Diencephalon (tissue), 1 donor: ENCODE measurements at places on chromosomes 3 and 15. TPM values are rescaled to one million over a fixed set of nuclear protein-coding genes. Genes with fewer than 3 reads are reported as not detected.

ITPKA gene
- 0.69 TPM for total RNA-seq

EPHB1 gene
- 24.2 TPM for total RNA-seq

ENTPD3 gene
- total RNA-seq, result 17.8 TPM

FBXO40 gene
- total RNA-seq, result not detected

C15orf62 gene
- 0.46 TPM for total RNA-seq

DLEC1 gene
- total RNA-seq, result 3.0 TPM

AHSG gene
- 0.23 TPM for total RNA-seq

ETV5 gene
- 22.6 TPM for total RNA-seq

MYL3 gene
- total RNA-seq, result 1.2 TPM

SERP1 gene
- 84.4 TPM for total RNA-seq

SLC28A1 gene
- total RNA-seq, result 0.23 TPM

CA12 gene
- total RNA-seq, result 13.8 TPM

PLA2G4E gene
- total RNA-seq, result not detected

DPPA4 gene
- 2.1 TPM for total RNA-seq

GOLGA8R gene
- total RNA-seq, result 2.1 TPM

PTX3 gene
- total RNA-seq, result 5.5 TPM

ABI3BP gene
- total RNA-seq, result 1.8 TPM

ALDH1A2 gene
- total RNA-seq, result 7.4 TPM

UBL7 gene
- 34.6 TPM for total RNA-seq

DUOXA2 gene
- total RNA-seq, result not detected

AMIGO3 gene
- 0.92 TPM for total RNA-seq

CCR8 gene
- total RNA-seq, result not detected

BTLA gene
- total RNA-seq, result 0.23 TPM

PLSCR4 gene
- total RNA-seq, result 30.2 TPM

ESYT3 gene
- 4.4 TPM for total RNA-seq

FETUB gene
- total RNA-seq, result not detected

CIDEC gene
- not detected for total RNA-seq

RTP1 gene
- total RNA-seq, result 3.2 TPM

MLH1 gene
- total RNA-seq, result 50.5 TPM
